Stimulated activated CD8-positive, alpha-beta memory T cell treated with anti-CD3 and anti-CD28 coated beads, Interleukin-4, amount 100 ng/mL, for 24 hours (primary cell): ENCODE measurements at places on chromosomes 13 and 19.

DNA sequence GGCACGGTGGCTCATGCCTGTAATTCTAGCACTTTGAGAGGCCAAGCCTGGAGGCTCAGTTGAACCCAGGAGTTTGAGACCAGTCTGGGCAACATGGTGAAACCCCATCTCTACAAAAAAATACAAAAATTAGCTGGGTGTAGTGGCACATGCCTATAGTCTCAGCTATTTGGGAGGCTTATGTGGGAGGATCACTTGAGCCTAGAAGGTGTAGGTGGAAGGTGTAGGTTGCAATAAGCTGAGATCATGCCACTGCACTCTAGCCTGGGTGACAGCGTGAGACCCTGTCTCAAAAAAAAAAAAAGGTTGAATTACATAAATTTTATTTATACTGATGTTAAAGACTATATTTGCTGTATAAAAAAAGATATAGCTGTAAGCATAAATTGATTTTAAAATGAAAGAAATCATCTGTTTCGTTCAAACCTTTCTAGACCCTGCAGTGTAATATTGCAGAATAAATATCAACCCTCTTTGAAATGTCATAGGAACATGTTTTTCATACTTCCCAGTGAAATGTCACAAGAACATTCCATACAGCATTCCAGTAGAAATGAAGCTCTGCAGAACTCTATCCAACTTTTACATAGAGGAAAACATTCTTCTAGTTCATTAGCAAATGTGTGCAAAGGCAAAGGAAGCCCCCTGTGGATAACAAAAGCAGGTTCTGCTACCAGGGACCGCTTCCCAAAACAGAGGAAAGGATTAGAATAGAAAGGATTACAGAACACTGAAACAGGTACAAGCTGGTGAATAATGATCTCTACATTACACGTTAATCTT, 76.0 kb downstream of the CAB39L start:
- no peak for DNase-seq

DNA sequence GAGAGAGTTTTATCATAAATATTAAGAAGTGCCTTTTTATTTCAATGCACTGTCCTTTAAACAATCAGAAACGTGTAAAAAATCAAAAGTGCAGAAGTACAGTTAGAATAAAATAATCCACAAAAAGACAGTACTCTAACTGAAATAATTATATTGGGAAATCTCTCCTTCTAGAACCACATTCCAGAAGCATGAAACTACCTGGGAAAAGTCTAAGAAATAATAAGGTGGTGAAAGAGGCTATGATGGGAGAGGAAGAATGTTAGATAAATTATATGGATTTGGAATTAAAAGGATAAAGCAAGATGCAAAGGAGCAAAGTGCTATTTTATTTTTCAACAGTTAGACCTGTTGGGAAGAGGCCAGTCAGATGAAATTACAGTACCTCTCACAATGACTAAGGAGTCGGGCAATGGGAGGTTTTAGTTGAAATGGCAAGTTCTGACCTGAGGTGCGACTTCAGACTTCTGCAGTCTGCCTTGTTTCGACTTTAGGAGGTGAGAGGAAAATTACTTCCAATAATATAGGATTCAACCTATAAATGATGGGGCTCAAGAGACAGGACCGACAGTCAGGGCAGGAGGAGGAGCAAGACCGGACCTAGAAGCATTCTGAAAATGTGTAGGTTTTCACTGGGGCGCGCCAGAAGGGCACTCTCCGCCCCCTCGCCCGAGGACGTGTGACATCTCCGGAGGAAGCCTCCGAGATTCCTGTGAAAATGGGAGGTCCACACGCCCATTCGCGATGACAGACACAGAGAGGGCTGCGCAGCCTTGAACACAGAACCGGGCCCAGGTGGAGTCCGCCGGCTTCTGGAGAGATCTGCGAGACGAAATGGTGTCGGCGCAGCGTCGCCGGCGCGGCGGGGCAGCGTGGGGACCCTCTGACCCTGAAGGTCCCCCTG, 717 bp downstream of the SPRYD7 start:
- peak; percentile 20 for DNase-seq

DNA sequence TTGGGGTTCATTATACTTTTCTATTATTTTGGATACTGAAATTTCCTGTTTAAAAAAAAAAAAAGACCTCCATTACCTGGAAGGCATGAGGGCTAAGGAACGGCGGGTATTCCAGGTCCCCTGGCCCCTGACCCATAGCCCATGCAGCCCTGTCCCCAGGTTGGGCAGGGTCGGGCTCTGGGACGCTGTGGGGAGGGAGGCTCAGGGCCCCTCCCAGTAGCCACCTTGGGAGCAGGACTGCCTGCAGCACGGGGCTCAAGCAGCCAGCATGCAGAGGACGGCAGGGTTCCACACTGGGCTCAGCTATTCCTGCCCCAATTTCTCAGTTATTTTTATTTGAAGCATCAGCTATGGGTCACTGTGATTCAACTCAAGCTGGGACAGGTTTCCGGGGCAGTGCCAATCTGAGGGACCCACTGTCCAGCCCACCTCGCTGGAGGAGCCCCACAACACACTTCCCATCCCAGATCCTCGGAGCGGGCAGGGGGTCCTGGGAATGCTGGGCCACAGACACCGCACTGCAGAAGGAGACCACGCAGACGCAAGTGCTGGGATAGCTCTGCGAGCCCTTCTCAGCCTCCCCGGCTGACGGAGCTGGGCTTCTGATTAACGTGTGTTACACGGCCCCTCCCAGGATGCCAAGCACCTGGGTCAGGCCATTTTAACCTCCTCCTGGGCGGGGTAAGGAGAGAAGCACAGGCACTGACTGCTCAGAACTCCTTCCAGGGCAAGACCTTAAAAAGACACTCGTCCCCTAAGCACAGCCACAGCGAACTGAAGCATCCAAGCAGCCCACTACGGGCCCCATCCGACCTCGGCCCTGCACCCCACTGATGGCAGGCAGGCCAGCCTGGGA, 60.1 kb downstream of the PEPD start:
- no peak for DNase-seq

DNA sequence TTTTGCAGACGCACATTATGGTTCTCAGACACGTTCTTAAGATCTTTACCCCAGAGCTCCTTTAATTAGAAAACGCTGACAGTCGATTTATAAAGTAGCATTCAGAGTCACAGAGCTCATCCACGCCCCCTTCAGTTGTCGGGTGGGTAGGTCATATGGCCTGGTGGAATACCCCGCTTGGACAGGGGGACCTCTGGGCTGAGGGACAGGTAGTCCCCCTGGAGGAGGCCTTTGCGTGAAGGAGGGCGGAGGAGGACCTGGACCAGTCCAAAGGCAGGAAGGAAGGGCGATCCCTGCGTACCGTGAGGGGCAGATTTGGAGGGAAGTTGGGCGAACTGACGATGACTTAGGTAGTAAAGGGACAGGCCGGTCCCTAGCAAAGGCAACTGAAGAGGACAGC, 20.5 kb downstream of the VASP start:
- DNase-seq = no peak

DNA sequence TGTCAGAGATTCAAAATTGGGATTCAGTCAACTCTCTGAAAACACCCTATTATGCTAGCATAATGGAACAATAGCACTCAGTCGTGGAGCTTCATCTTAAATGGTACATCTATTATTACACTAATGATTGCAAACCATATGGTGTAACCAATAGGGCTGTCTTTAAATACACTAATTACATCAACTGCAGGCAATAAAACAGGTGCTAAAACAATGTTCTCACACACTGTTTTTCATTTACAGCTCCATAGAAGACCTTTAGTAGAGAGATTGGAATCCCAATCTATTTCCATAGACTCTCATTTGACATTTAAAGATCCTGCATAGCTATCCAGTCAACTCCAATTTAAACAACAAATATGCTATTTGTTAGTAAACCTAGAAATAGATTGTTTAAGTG, 1917.4 kb downstream of the OLFM4 start:
- no peak for DNase-seq

GRCh38 chr13:22243469-22244163, 572.7 kb downstream of the FGF9 start:
- DNase-seq = no peak

- no peak for DNase-seq
Observed at GRCh38 chr13:35092251-35092650, 150.2 kb downstream of the NBEA start.

DNA sequence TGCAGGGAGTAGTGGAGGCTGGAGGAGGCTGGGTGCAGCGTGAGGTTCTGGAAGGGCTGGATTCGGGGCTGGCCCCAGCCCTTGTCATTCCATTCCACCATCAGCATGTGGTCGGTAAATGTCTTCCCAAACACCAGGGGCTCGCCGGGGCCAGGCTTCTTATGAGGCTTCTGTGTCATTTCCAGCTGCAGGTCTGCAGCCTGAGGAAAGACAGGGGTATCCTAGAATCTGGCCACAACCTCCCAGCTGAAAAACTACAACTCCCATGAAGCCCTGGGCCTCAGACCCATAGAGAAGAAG, 4.4 kb downstream of the BCAT2 start:
- DNase-seq = no peak

- no peak for DNase-seq
Observed at GRCh38 chr19:16888629-16889365, at the start of gene F2RL3. TSS of gene F2RL3 (plus strand) at chr19:16888999. CDS start at chr19:16889190, 191 bp downstream.

- no peak for DNase-seq
Observed at GRCh38 chr13:110546926-110547325, 14.6 kb downstream of the RAB20 start.

DNA sequence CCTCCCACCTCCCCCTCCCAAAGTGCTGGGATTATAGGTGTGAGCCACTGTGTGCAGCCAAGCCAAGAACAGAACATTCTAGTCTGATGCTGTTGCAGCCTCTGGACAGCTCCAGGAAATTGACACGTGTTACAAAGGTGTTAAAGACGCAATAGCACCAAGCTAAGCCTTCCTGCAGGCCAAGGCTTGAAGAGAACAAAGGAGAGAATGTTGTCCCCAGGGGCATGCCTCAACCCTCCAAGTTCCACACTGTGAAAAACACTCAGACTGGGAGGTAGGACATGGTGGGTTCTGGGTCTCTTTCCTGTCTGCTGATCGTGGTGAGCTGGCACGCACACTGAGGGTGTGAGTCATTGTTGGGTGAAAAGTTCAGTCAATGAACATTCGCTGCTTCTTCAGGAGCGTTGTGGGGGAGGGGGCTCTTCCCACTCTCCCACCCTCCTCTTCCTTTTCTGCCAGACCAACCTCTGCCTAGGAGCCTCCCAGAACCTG, 5.3 kb upstream of the PTPRS start:
- DNase-seq = no peak

DNA sequence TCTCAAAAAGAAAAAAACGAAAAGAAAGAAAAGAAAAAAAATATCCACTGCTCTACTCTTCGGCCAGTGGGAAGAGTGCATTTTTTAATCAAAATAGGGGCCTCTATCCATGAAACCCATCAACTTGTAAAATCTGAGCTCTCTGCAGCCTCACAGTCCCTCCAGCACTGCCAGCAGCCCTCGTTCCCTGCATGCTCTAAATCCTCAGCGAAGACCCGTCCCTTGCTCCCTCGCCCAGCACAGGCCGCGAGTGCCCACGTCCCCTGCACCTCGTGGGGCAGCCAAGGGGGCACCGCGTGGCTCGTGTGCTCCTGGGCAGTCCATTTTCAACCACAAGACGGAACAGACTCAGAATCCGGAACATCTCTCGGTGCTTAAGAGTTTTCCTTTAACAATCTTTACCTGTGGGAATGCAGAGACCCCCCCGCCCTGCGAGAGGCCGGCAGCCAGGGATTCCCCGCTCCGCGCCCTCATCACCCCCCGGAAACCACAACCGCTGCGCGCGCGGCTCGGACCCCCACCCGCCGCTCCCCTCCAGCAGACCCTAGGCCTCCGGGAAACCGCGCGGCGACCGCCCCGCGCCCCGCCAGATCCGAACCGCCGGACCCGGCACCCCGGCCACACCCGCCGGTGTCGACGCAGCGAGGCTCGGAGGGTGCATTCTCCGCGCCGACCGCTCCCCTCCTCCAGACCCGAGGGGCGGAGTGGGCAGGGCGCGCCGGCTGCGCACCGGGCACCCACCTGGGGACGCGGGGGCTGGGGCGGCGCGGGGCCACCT, 638 bp downstream of the ANKRD27 start:
- no peak for DNase-seq

GRCh38 chr13:98416408-98416807, 160.5 kb downstream of the STK24 start:
- no peak for DNase-seq

DNA sequence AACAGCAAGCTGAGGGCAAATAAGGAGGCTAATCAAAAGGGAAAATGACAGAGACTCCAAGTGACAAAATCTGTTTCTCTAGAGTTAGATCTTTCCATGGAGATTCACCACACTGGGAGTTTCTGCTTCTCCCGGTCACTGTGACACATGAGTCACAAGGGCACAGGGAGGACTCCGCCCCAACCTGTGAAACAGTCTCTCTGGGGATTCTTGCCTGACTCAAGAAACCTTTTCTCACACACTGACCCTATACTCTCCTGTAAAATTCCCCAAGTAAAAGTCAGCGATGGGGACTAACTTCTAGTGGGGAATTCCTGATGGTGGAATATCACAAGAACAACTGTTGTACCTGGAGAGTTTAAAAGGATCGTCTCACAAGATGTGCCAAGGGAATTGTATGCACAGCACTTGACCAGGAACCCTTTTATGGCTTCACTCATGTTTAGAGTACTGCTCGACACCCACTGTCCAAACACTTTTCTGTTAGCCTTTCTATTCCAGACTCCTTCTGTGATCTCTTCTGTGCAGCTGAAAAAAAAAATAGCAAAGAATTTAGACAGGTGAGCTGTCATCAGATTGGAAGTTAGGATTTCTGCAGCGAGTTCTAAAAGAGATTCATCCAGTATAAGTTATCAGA, 46.8 kb upstream of the URAD start:
- no peak for DNase-seq
